RCC 7860 (cell line): ENCODE measurements at places on chromosomes 4 and X.

GRCh38 chrX:136065044-136065671 is 79.9 kb downstream of the SLC9A6 start:
- DNase-seq = no peak

DNA sequence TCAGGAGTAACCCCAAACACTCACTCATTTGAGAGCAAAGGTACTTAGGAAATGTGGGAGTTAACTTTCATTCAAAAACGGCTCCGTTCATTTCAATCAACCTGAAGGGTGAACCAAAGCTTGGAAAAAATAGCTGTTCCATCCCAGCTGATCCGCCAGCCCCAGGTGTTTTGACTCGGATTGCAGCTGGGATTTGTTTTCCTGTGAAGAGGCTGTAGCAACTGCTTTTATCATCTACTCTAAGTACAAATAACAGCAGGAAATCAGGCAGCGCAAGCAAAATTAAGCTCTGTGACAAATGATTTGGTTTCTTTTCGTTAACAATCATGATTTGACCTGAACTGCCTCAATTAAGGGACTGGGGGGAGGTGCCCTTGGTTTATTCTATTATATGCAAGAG is 154.7 kb downstream of the BEND2 start:
- DNase-seq = no peak

DNA sequence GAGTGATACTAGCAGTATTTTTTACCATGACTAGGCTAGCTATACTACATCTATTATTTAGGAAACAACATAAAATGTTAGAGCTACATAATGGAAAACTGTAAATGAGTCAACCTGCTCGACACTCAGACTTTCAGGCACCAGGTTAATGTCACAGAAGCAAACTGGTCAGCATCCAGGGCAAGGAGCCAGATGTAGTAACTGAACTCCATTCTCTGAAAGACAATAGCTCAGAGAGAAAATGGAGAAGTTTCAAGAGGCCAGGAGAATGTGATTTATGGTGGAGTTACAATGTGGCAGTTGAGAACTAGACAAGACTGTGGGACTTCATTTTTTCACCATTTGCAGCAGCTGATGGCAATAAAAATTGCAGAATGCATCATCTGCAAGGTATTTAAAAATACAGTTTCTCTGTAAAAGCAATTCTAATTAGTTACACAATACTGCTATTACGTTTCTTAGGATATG is 342.7 kb upstream of the PABPC4L start:
- DNase-seq = peak; percentile 66

DNA sequence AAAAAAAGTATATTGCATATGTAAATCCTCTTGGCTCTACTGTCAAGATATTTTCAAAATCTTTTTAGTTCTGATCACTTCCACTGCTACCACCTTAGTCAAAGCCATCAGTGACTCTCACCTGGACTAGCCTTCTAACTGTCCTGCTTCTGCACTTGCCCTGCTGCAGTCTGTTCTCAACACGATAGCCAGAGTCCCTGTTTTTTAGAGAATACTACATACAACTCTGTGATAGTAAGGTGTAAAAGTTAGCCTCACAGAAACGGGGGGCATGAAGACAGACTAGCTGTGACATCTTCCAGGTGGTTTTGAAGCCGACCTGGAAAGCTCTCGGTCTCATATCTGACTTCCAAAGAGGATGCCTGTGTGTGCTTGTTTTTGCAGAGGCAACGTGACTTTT is 24.7 kb downstream of the EIF2S3 start:
- no peak for DNase-seq

DNA sequence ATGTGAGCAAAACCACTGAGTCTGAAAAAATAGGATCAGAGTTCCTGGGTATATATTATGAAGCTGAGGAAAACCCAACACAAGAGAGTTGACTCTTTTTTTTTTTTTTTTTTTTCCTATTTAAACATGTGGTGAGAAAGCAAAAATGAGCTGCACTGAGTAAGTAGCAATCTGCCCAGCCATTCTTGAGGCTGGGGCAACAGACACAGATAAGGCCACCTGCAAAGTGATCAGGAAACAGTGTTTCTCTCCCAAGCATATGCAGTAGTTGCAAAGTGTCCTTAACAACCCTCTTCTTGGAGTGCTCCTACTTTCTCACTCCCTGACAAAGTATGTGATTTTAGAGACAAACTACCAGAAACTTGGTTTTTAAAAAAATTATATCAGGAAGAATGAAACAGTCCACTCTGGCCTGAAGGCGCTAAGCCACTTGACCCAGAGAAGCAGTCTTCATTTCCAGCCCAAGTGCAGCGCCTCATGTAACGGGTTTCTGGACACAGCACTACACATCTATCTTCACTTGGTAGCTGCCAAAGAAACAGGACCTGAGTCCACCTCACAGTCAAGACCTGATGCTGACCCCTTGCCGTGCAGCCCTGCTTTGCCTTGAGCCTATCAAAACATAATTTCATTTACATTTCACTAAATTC is 124.6 kb upstream of the MAP3K15 start:
- DNase-seq = no peak

DNA sequence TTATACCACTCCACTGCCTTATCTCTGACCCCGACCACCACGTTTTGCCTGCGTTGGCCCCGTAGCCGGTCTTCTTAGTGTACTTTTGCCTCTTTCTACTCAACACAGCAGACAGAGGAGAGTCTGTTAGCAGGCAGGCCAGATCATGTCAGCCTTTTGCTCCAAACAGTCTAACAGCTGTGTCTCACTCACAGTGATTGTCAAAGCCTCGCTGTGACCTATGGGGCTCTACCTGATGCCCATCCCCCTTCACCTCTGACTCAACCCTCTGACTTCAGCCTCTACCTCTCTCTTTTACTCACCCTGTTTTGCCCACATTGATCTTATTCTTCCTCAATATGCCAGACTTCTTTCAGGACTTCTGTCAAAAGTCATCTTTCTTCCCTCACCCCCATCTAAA is 127.1 kb downstream of the TRIML1 start:
- DNase-seq = no peak

GRCh38 chrX:54494989-54495813 is 833 bp downstream of the FGD1 start:
- DNase-seq = no peak

- no peak for DNase-seq
Measured at GRCh38 chrX:40460926-40461325, 119.8 kb upstream of the ATP6AP2 start.
